Neural crest cell (in vitro differentiated cells): ENCODE measurements at places on chromosomes 1 and 21. TPM values are rescaled to one million over a fixed set of nuclear protein-coding genes. Genes with fewer than 3 reads are reported as not detected.

Gene OR10Z1
- not detected in 2 replicates for total RNA-seq

GRCh38 chr1:171817511-171818265 is 23.6 kb upstream of the DNM3 start:
- no peak overlapping the region for H3K4me3 ChIP-seq
- DNase-seq: no peak
- peak overlapping the region; percentile 87 for H3K27ac ChIP-seq

Gene CNIH3
- total RNA-seq: 3.8 and 4.2 TPM in 2 replicates

Gene OR2L5
- total RNA-seq: not detected in 2 replicates

Gene RAB25
- not detected in 2 replicates for total RNA-seq

Gene MARK1
- 14.2 and 14.6 TPM in 2 replicates for total RNA-seq

DNA sequence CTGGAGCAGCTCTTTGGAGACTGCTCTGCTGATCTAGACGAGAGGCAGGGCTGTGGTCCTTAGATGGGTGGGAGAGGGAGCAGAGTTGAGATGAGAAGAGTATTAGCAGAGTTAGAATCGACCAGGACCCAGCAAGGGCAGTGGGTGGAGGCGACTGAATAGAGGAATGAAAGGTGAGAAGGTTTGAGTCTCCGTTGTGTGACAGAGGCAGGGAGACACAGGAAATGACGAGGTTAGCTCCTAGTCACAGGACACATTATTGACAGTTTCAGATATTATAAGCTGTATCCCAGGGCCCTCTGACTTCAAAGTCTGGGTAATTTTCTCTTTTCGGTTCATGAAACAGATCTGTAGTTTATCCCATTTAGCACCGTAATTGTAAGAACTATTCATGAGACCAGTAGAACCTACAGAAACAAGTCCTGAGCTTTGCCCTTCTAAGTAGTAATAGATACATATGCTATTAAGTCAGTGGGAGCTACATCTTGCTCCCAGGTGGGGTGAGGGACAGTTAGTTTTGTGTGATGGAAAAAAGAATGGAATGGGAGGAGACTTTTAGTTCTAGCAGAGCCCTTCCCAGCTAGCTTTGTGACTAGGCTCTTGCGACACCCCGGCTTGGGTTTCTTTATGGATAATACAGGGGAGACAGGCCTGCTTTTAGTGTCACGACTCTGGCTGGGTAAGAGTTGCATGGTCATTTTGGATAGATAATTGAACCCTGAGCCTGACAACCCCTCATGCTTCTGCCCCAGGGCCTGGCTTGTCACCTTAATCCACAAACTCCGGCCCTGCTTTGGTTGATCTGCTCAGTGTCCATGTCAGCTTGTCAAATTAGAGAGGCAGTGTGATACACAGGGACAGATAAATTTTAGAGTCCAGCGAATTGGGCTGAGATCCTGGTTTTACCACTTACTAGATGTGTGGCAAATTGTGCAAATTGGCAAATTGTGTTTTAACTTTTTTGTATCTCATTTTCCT is 70.2 kb downstream of the UCK2 start:
- no peak for DNase-seq
- H3K36me3 ChIP-seq: peaks cover 14% of the 10 kb centered on the region
- H3K27me3 ChIP-seq: no peaks in the 10 kb centered on the region
- H3K4me3 ChIP-seq: no peak overlapping the region
- H3K27ac ChIP-seq: peak overlapping the region; percentile 75
